ENCODE measurements at places on chromosomes 12 and 14.

GRCh38 chr12:130933269-130933995 is 20.3 kb upstream of the ADGRD1 start:
- H3K4me3 ChIP-seq, result no peak overlapping the region
- peak overlapping the region; percentile 15 for H3K27ac ChIP-seq
- H3K4me1 ChIP-seq, result no peaks in the 10 kb centered on the region

DNA sequence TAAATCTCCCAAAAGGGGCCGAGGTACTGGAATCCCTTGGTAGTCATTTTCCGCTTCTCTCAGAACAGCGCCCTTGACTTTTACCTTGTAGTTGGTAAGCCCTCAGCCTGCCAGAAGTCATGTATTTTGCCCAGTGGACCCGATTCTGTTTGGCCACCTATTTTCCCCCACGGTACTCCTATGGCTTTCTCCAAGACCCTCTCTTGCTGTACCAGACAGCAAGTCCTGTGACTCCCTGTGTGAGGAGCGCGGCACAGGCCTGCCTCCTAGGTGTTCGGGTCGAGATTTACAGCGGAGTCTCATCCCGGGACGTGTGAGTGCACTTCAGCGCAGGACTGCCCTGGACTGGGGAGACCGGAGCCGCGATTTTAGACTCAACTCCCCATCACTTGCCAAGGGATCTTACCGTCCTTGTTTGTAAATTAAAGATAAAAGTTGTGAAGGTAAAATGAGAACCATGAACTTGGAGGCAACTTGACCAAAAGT is 1.1 kb upstream of the MBD6 start:
- peaks cover 42% of the 10 kb centered on the region for H3K36me3 ChIP-seq
- H3K27ac ChIP-seq, result peak overlapping the region; percentile 100
- peaks cover 76% of the 10 kb centered on the region for H3K4me1 ChIP-seq
- no peaks in the 10 kb centered on the region for H3K27me3 ChIP-seq
- DNase-seq, result peak; percentile 68
- peak overlapping the region; percentile 97 for H3K4me3 ChIP-seq

- H3K27me3 ChIP-seq, result no peaks in the 10 kb centered on the region
- H3K4me1 ChIP-seq, result no peaks in the 10 kb centered on the region
- no peak overlapping the region for H3K4me3 ChIP-seq
These were observed 28.3 kb downstream of the VDR start for GRCh38 chr12:47876440-47876960.

DNA sequence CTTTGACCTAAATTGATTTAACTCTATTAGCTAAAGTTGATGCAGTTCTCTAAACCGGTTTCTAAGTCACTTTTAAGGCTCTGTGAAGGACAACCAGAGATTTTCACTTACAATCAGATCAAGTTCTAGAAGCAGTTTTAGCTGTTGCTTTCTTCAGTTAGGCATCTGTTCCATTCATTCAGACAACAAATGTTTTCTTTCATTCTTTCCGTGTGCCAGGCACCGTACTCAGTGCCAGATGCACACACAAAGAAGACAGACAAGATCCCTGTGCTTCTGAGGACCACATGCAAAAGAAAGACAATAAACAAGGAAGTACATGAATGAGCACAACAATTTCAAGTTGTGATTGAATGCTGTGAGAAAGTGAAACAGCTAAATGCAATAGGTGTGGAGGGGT is 11.1 kb upstream of the EGLN3 start:
- no peak overlapping the region for H3K27ac ChIP-seq
- no peaks in the 10 kb centered on the region for H3K27me3 ChIP-seq
- no peak for DNase-seq
- H3K36me3 ChIP-seq, result no peaks in the 10 kb centered on the region
- H3K4me3 ChIP-seq, result no peak overlapping the region

GRCh38 chr12:902581-902980 is 46.9 kb downstream of the RAD52 start:
- H3K36me3 ChIP-seq, result peaks cover 98% of the 10 kb centered on the region
- H3K27me3 ChIP-seq, result no peaks in the 10 kb centered on the region
- H3K27ac ChIP-seq, result no peak overlapping the region
- H3K4me3 ChIP-seq, result no peak overlapping the region

DNA sequence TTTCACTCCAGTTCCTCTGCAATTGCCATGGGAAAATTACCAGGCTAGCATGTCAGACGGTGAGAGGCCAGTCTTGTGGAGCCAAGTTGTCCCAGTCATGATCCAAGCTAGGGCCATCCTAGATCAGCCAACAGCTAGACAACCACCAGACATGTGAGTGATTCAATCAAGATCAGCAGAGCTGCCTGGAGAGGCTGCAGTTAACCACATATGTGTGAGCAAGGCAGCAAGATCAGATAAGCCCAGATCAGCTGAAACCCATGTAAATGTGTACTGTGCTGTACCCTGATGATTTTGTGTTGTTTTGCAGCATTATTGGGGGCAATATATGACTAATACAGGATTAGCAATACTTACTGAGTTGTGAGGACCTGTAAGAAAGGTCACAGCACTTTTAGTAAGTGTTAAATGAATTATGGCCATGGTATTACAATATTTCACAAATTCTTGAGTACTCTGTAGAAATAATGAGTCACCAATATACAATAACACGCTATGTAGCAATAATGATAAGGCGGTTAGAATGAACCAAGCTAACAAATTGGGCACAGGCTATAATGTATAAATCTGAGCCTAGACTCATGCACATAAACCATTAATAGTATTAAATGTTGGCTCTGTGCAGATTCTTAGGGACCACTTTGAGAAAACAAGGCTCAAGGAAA is 91.4 kb downstream of the SUDS3 start:
- no peak overlapping the region for H3K4me3 ChIP-seq
- no peak overlapping the region for H3K27ac ChIP-seq
- H3K4me1 ChIP-seq, result no peaks in the 10 kb centered on the region
- H3K27me3 ChIP-seq, result no peaks in the 10 kb centered on the region

DNA sequence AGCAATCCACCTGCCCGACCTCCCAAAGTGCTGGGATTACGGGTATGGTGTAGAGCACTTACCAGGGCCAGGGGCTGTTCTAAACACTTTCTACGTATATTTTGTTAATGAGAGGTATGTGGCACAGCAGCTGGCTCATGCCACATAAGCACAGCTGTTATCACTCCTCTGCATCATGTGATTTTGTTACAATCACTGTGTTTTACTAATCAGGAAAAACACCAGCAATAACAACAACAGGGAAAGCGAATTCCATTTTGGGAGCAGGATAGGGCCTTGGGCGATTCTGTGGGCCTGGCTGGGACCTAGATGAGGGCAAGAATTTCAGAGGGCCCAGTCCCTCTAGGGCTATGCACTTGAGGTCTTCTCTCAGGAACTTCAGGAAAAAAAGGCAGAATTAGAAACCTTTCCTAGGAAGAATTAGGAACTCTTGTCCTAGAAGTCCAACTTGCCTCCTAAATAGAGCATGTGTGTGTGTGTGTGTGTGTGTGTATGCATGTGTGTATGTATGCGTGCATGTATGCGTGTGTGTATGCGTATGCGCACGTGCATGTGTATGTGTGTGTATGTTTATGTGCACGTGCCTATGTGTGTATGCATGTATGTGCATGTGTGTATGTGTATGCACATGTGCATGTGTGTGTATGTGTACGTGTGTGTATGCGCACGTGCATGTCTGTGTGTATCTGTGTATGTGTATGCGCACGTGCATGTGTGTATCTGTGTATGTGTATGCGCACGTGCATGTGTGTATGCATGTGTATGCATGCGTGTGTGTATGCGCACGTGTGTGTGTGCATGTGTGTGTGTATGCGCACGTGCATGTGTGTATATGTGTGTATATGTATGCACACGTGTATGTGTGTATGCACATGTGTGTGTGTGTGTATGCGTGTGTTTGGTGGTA is 41.8 kb upstream of the CORO1C start:
- H3K27me3 ChIP-seq, result no peaks in the 10 kb centered on the region
- H3K36me3 ChIP-seq, result no peaks in the 10 kb centered on the region
- H3K27ac ChIP-seq, result peak overlapping the region; percentile 74

DNA sequence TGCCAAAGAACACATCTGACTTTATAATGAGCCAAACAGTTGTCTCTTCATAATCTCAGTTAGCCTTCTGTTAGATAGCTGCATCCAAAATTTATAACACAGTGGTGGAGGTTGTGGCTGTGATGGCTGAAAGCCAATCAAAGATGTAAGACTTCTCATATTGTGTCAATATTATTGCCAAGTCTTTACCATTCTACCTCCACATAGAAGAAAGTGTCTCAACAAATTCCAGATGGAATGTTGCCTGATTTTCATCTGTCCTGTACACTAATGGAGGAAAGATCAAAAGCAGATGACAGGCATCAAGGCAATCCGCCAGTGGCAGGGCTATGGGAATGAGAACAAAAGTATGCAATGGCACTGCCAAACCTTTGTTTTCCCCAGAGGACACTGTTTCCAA is 813.1 kb upstream of the NOVA1 start:
- H3K4me1 ChIP-seq, result no peaks in the 10 kb centered on the region
- no peak for DNase-seq
- H3K27me3 ChIP-seq, result no peaks in the 10 kb centered on the region
- H3K36me3 ChIP-seq, result no peaks in the 10 kb centered on the region

- H3K27ac ChIP-seq, result no peak overlapping the region
- H3K4me1 ChIP-seq, result no peaks in the 10 kb centered on the region
- H3K27me3 ChIP-seq, result no peaks in the 10 kb centered on the region
- no peak for DNase-seq
These were observed 1315.3 kb downstream of the TMEM121 start for GRCh38 chr14:106841701-106842100.

DNA sequence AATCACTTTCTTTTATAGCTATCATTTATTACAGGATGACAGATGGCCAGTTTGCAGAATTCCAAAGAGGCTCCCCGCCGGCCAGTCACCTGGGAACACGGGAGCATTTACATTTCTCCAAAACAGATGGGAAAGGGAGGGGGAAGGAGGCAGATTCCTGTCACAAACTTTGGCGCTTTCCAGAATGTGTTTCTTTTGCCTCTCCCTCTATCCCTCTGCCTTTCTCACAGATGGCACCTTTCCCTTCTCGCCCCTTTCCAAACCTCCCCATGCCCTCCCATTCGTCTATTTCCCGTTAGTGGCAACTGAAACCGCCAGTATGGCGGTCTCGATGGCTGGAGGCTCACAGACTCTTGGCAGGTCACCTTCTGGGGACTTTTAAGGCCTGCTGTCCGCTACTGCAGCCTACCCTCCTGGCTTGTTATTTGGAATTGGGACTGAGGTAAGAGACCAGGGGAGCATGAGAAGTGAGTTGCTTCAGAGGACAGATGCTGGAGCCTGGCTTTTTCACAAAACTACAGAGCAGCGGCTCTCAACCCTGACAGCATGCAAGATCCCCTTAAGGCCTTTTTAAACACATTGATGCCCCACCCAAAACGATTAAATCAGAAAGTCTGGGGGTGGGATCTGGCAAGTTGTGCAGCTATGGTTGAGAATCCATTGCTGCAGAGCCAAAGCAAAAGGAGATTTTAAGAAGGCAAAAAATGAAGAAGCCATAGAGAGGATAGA is 161.5 kb upstream of the VASH1 start:
- DNase-seq, result no peak
- no peak overlapping the region for H3K27ac ChIP-seq
- no peaks in the 10 kb centered on the region for H3K4me1 ChIP-seq
- H3K36me3 ChIP-seq, result no peaks in the 10 kb centered on the region
- no peaks in the 10 kb centered on the region for H3K27me3 ChIP-seq

DNA sequence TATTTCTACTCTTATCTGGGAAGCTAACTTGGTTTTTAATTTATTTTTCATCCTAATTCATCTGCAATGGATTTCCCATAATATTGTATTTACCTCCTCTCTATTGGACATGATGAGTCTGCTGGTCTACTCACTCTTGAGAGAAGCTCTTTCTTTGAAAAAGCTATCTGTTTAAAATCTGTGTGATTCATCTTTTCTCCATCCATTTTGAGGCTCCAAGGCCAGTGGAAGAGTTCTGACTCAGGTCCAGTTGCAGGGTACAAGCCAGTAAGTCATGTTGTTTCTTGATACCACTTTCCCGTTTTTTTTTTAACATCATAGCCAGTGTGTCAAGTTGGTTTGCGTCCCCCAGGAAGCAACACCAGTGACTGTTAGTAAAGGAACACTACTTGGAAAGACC is 160.3 kb upstream of the BMP4 start:
- H3K27me3 ChIP-seq, result no peaks in the 10 kb centered on the region
- H3K4me3 ChIP-seq, result no peak overlapping the region
- H3K36me3 ChIP-seq, result no peaks in the 10 kb centered on the region
- no peak overlapping the region for H3K27ac ChIP-seq
- H3K4me1 ChIP-seq, result no peaks in the 10 kb centered on the region

- no peak overlapping the region for H3K4me3 ChIP-seq
- no peaks in the 10 kb centered on the region for H3K36me3 ChIP-seq
- no peaks in the 10 kb centered on the region for H3K27me3 ChIP-seq
- H3K27ac ChIP-seq, result no peak overlapping the region
These were observed 226.4 kb downstream of the GLT1D1 start for GRCh38 chr12:129079719-129080118.

- no peak for DNase-seq
- no peaks in the 10 kb centered on the region for H3K27me3 ChIP-seq
- H3K4me3 ChIP-seq, result no peak overlapping the region
These were observed 2.8 kb upstream of the CLEC9A start for GRCh38 chr12:10027721-10028120.

GRCh38 chr14:23881282-23881681 is 72.3 kb upstream of the DHRS4 start:
- no peaks in the 10 kb centered on the region for H3K4me1 ChIP-seq
- no peak overlapping the region for H3K4me3 ChIP-seq
- no peaks in the 10 kb centered on the region for H3K36me3 ChIP-seq
- H3K27me3 ChIP-seq, result no peaks in the 10 kb centered on the region
- no peak overlapping the region for H3K27ac ChIP-seq
- DNase-seq, result no peak

- H3K27me3 ChIP-seq, result no peaks in the 10 kb centered on the region
- H3K36me3 ChIP-seq, result no peaks in the 10 kb centered on the region
- no peak for DNase-seq
- H3K4me1 ChIP-seq, result no peaks in the 10 kb centered on the region
- no peak overlapping the region for H3K4me3 ChIP-seq
These were observed 167.9 kb downstream of the PHETA1 start for GRCh38 chr12:111201036-111201435.

DNA sequence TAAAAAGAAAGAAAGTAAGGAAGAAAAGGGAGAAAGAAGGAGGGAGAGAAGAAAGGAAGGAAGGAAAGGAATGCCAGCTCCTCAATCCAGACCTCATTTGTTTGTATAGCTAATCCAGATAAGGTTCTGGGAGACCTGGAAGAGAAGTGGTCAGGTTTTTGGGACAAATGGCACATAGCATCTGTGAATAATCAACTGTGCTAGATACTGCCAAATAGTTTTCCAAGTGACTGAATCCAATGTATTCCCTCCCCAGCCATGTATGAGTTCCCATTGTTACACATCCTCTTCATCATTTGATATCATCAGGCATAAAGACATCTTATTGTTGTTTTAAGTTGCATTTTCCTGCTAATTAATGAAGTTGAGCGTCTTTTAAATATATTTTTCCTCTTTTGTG is 18.6 kb upstream of the PTGR2 start:
- H3K36me3 ChIP-seq, result no peaks in the 10 kb centered on the region
- no peak for DNase-seq
- H3K4me1 ChIP-seq, result peaks cover 16% of the 10 kb centered on the region
- H3K27me3 ChIP-seq, result no peaks in the 10 kb centered on the region
- H3K4me3 ChIP-seq, result no peak overlapping the region
- peak overlapping the region; percentile 85 for H3K27ac ChIP-seq

GRCh38 chr12:615620-616019 is 47.6 kb downstream of the NINJ2 start:
- H3K36me3 ChIP-seq, result no peaks in the 10 kb centered on the region
- peaks cover 76% of the 10 kb centered on the region for H3K4me1 ChIP-seq
- peak overlapping the region; percentile 66 for H3K27ac ChIP-seq
- no peak for DNase-seq
- H3K4me3 ChIP-seq, result no peak overlapping the region

Data from right atrium auricular region (tissue), 2 donors.